CD4-positive, alpha-beta T cell treated with Interleukin-15 for 1 hour (primary cell): ENCODE measurements at places on chromosomes 6 and 20.
A peak's percentile ranks its signal among the peaks of the same experiment; 100 is the strongest.

DNA sequence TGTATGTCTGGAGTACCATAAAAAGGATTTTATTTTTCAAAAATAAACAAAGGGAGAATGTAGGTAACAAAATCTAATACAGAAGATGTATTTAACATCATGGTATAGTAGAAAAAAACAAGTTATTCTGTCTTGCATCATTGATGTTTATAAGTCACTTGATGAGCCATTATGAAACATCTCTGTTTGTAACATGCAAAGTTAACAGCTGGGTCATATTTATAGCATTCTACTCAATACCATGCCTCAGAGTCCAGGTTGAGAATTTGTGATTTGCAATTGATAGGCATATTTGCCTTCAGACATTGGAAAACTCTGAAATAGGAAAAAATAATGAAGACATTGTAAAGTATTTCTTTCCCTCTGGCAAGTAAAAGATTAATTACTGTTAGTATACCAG, 52.3 kb upstream of the IL20RA start:
- DNase-seq: no peak

DNA sequence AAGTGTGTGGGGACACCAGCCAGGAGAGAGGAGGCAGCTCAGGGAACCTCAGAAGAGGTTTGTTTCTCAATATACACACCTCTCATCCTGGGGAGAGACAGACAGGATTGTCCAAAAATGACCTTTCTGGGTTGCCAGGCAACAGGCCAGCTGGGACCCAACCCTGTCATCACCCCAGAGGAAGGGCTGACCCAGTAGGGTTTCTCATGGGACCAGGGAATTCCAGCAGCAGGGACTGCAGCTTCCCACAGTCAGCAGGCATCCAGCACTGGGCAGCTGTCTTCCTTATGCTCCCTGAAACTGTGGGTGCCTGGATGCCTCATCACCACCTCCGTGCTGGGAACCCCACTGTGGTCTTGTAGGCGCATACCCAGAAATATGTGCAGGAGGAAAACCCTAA, 1.3 kb downstream of the C20orf202 start:
- DNase-seq: no peak

GRCh38 chr6:168939796-168940195, 313.9 kb downstream of the THBS2 start:
- no peak for DNase-seq

DNA sequence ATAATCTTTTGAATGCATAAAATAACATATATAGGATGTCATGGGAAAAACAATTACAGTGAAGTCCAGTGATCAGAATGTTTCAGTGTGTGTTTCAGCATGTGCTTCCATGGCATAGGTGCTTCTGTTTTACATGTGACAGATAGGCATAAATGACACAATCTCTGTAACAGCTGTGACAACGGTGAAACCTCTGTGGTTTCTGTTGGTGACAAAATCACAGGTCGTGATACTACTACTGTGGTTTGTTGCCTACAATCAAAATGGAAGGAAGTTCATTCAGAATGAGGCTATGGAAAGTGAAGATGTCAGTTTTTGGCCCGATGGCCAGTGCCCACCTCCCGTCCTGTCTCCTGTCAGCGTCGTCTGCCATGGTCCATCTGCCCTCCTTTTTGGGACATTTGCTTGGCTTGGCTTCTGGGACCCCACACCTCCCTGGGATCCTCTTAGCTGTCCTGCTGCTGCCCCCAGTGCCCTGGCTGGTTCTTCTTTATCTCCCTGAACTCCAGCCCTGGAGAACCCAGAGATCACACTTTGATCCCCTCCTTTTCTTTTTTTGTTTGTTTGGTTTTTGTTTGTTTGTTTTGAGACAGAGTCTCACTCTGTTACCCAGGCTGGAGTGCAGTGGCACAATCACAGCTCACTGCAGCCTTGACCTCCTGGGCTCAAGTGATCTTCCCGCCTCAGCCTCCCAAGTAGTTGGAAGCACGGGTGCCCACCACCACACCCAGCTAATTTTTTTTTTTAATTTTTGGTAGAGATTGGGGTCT, 79.3 kb upstream of the NAA20 start:
- DNase-seq: no peak

DNA sequence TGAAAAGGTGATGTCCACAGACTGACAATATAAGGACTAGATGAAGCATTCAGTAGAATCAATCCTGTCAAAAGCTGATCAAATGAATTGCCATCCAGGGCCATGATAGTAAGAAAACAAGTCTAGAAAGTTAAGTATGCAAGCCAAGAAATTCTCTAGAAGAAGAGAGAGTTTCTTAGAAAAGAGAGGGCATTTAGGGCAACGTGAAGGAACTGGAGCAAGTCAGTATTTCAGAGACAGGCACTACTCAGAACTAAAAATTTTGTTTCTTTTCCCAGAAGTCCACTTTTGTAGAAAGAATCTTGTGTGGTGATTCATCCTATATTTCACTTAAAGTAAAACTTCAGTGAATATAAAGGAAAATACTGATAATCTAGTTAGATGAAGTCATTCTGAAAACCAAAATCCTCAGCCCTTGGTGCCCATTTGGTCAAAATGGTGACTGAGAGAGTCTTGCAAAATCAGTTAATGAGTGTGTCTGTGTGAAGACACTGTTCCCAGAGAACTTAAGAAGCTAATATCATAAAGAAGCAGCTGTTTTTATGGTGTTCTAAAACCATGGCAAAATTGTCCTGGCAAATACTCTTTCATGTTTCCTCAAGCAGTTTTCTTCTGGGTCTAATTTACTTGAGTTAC, 82.2 kb downstream of the COL19A1 start:
- no peak for DNase-seq

DNA sequence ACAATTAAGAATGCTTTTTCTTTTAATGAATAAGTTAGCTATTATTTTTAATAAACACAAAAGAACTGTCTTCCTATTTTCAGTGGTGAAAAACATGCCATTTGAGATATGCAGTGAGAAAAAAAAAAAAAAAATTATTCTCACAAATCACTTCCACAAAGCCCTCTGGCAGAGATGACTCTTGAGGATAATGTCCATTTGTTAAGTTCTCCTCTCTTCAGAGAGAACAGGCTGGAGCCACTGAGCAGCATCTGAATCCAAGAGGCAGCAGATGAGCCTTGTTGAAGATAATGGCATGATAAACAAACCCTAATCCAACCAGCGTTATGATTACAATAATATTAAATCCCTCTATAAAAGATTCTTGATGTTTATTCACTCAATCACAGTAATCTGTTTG, 105.0 kb downstream of the PTPRK start:
- DNase-seq: no peak

DNA sequence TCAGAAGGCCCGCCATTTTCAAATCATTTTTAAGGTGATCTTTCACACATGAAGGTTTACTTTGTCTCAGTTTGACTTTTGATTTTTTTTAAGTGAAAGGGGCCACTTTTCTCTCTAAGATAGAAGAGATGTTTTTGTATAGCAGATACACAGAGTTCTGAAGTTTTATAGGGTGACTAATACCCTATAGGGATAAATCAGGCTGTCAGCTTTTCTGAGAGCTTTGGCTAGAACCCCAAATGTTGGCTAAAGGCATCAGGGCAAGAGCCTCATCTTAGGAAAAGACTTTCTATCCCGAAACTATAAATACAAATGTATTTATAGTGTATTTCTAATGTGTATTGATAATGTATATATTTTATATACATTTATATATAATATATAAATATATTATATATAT, 181.4 kb downstream of the TBX18 start:
- DNase-seq: no peak

GRCh38 chr6:52209770-52210169, 23.6 kb downstream of the IL17A start:
- no peak for DNase-seq

- DNase-seq: no peak
These were observed 143.6 kb downstream of the TFAP2B start for GRCh38 chr6:50962213-50962759.

DNA sequence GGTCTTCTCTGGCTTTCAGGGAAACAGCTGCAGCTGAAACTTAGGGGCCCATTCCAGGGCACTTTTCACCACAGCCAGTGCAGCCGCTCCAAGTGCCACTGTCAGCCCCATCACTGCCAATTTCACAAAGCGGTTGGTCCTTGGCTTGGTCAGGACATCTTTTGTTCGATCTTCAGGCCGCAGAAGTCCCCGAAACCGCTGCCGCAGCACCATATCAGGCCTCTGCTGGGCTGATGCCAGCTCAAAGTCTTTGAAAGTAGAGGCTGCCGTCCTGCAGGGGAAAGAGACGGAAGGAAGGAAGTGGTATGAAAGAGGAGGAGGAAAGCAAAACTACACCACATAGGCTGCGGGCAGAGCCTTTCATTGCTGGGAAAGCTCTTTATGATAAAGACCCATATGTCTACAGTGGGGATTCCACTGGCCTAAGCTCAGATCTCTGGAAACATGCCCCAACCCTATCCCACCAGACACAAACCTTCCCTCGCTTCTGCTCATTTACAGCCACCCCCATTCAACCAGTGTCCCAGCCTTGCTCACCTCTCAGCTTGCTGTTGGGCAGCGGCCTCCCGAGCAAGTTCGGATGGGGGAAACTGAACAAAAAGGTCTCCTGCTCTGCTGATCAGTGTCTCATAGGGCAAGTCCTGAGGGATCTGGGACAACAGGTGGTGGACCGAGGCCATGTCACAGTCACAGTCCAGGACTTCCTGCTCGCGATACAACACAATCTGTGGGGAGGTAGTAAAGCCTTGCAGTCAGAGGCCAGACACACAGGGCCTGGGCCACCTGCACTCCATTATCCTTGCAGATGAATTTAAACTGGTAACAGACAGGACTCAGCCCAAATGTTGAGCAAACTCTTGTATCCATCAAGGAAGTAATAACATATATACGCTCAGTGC, 23.5 kb downstream of the TBC1D20 start:
- DNase-seq: peak; percentile 45

GRCh38 chr6:74755196-74755595, 450.7 kb downstream of the COL12A1 start:
- DNase-seq: no peak

- no peak for DNase-seq
These were observed 73.3 kb downstream of the ADGRG6 start for GRCh38 chr6:142374965-142375733.

GRCh38 chr6:149497365-149497764, 12.6 kb upstream of the ZC3H12D start:
- DNase-seq: no peak

GRCh38 chr6:131897050-131897435, 54.1 kb downstream of the CCN2 start:
- no peak for DNase-seq

- peak; percentile 84 for DNase-seq
These were observed at the start of gene ZDHHC14 for GRCh38 chr6:157380779-157381561. ZDHHC14 (plus strand) TSS chr6:157381190.

- no peak for DNase-seq
These were observed 89.9 kb downstream of the FIG4 start for GRCh38 chr6:109781001-109781400.

DNA sequence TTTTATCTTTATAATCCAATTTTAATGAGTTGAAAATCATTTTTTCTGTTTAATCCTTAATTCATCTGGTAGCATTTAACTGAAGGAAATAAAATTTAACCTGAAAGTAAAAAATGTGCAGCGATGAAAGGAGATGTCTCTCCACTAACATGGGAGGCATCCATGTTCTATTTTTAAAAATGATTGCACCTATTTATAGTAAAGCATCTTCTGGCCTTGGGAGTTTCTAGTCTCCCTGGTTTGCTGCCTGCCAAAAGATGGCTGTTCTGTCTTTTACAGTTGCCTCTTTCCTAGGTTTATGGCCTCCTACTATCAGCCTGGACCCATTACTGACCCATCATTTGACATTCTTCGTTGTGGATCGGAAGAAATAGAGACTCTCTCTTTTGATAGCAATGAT, 143.0 kb downstream of the B3GAT2 start:
- DNase-seq: no peak

- no peak for DNase-seq
These were observed 161.3 kb downstream of the SOX4 start for GRCh38 chr6:21754891-21755290.

DNA sequence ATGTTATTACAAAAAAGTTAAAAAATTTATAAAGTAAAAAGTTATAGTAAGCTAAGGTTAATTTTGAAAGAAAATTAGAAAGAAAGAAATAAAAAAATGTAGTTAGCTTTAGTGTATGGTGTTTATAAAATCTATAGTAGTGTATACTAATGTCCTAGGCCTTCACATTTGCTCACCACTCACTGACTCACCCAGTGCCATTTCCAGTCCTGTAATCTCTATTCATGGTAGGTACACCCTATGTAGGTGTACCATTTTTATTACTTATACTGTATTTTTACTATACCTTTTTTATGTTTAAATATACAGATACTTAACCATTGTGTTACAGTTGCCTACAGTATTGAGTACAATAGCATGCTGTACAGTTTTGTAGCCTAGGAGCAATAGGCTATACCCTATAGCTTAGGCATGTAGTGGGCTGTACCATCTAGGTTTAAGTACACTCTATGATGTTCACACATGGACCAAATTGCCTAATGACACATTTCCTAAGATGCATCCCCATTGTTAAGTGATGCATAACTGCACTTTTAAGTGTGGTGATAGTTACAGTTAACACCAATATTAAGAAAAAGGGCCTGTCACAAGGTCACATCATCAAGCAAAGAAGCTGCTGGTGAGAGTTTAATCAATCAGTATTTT, 8.0 kb downstream of the CD2AP start:
- no peak for DNase-seq

- no peak for DNase-seq
These were observed 368.5 kb downstream of the ZFAND3 start for GRCh38 chr6:38187811-38188590.

DNA sequence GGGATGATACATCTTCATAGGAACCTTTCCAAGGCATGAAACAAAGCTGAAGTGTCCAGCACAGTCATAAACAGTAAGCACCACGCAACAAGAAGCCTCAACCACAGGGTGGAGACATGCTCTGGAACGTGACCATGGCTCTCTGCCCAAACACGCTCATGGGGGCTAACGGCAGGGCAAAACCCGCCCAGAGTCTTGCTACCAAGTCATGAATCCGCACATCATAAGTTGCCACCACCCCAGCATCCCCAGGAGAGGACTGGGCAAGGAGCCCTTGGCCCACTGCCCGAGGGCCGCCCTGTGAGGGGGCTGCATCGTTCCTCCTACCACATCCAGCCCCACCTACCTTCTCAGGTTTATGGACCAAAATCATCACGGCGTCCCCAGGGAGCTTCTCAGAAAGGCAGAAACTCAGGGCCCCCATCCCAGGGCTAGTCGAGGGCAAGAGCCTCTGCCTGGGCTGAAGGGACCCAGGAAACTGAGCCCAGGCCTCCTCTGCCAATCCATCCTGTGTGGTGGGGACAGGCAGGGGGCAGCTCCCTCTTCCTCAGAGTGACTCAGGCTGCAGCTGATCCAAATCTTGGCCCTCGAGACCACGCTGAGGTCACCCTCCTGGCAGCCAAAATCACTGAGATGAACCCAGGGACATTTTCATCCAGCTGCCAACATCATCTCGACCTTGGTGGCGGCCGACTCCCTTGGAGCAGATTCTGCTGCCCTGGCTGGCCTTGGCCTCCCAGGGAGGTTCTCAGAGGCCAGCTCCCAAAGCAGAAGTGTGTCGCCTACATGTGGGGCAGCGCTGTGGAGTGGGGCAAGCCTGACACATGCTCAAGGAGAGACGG, 42.6 kb downstream of the BMP7 start:
- DNase-seq: no peak

DNA sequence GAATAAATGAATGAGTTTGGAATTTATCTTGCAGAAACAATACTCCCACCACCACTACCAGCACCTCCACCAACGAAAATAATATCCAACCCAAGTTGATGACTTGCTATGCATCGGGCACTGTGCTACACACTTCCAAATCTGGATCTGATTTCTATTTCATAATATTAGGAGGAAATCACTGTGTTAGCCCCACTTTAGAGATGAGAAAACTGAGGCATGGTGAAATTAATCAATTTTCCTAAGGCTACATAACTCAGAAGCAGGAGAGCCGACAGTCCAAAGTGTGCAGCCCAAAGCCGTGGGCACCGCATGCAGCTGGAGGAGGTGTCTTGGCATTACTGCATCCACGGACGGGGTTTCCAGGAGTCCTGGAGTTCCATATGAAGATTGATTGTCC, 17.6 kb downstream of the TCF15 start:
- no peak for DNase-seq
